ENCODE measurements at places on chromosomes 12 and 14.

- no peak for DNase-seq
Observed at GRCh38 chr14:31927348-31927832, 149.7 kb upstream of the ARHGAP5 start.

DNA sequence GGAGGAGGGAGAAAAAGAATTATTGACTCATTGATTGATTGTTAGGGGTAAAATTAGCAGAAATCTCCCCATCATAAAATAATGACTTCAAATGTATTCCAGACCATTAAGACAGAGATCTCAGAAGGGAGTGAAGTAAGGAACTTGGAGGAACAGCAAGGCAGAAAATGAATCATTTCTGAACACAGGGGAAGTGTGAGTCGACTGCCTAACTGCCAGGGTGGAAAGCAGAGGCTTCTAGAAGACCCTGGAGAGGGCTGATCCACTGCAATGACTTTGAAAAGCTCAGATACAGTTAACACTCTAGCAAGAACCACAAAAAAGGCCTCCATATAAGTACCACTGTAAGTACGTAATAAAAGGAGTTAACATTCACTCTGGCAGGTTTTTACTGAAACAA lies 9.7 kb downstream of the GLTP start:
- DNase-seq: no peak

GRCh38 chr14:55436519-55436918 lies 3.9 kb downstream of the TBPL2 start:
- no peak for DNase-seq

- no peak for DNase-seq
Observed at GRCh38 chr12:2229661-2230539, 177.1 kb downstream of the CACNA1C start.
